ENCODE measurements at places on chromosomes 6 and 20.

DNA sequence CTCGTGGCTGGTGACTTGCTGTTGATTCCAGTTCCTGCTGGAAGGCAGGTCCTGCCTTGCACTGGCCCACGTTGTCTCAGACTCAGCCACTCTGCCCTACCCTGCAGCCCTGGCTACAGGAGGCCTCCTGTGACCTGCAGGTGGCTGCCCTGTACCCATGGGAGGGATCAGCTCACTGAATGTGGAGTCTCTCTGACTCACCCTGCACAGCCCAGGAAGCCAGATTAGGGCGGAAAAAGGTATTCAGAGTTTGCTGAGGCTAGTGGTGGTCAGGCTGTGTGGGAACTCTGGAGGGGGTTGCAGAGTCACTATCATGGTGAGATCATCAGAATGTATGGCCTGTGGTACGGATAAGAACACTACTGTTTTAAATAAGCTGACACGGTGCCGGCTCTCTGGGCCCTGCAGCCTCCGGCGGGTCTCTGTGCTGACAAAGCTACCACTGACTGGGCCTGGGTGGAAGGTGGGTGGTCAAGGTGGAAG lies 24.7 kb upstream of the PYGB start:
- DNase-seq = peak; percentile 19

GRCh38 chr6:83354747-83355146 lies 76.1 kb downstream of the ME1 start:
- no peak for DNase-seq

GRCh38 chr6:27767851-27768250 lies 144.3 kb downstream of the OR2B2 start:
- no peak for DNase-seq

GRCh38 chr6:81561731-81562130 lies 190.8 kb downstream of the TENT5A start:
- DNase-seq = no peak

- DNase-seq = no peak
These were observed 378.2 kb upstream of the SULF2 start for GRCh38 chr20:48163505-48163904.

GRCh38 chr6:17220040-17220910 lies 60.9 kb upstream of the RBM24 start:
- DNase-seq = no peak

DNA sequence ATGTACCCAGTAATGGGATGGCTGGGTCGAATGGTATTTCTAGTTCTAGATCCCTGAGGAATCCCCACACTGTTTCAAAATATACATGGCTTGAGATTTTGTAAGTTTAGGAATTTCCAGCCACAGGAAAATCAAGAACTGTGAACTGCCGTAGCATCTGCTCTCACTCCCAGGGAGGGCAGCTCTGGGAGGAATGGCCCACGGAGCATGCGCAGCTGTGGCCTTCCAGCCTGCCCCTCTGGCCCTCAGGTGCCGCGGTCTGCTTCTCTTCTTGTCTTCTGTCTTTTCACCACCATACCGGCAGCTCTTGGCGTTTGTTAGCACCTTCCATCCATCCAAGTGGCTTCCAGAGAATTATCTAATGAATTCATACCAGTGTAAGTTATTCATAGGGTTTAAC lies 19.9 kb upstream of the EXOC2 start:
- no peak for DNase-seq

- DNase-seq = no peak
These were observed 80.7 kb downstream of the ANKRD60 start for GRCh38 chr20:58147628-58148370.

GRCh38 chr6:90722648-90723047 lies 135.8 kb upstream of the MAP3K7 start:
- no peak for DNase-seq

DNA sequence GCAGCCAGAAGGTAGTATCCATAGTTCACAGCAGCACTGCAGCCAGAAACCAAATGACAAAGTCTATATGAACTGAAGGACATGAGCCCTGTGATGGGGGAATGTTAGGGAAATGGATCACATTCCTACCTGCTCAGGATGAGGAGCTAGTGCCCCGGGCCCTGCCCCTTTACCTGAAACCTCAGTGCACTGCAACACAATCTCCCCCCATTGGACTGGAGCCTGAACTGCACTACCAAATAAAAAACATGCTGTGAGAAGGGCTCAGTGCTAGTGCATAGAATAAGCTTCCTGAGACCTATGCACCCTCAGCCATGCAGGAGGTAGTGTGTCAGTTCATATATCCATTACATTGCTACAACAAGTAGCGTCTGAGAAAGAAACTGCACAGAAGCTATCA lies 477.8 kb downstream of the HACE1 start:
- no peak for DNase-seq

DNA sequence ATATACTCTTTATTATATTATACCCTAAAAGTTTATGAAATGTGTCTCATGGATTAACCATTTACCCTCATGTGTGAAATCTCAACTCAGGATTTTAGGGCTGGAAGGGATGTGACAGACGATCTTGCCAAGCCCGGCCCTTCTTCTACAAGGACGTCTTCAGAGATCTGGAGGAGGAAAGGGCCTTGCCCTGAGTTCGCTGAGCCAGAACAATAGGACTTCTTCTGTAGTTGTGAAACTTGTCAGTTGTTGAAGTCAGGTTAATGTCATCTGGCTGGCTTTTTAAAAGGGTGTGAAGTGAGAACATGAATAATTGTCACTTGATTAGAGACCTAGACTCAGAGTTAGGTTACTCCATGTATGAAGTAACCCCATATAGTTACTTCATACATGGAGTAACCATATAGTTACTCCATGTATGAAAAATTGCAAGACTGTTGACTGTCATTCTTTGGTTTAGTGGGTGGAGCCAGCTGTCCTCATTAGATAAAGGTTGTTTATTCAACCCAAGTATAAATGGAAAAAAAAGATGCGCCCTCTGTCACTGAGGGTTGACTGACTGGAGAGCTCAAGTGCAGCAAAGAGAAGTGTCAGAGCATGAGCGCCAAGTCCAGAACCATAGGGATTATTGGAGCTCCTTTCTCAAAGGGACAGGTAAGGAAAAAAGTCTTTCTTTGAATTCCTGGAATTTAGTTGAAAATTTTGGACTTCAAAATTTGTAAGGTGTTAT lies at the start of gene ARG1:
TSS of gene ARG1 (plus strand) at position 541 of the 730 bp plus-strand sequence. CDS start at position 598, 57 bp downstream.
- DNase-seq = no peak

DNA sequence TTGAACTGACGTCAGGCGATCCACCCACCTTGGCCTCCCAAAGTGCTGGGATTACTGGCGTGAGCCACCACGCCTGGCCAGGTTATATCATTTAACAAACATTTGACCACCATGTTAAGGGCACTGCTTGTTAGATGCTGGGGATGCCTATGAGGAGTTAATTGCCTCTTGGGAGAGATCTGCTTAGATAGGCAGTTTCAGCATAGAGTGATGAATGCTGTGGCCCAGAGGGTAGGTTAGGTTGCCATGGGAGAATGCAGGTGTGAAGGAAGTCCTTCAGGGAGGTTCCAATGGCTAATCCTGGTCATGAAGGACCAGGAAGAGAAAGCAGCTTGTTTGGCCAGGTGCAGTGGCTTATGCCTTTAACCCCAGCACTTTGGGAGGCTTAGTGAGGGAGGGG lies 17.0 kb downstream of the PHF20 start:
- no peak for DNase-seq

GRCh38 chr6:157438611-157439111 lies 57.7 kb downstream of the ZDHHC14 start:
- no peak for DNase-seq

- DNase-seq = no peak
These were observed 7.9 kb upstream of the SDCBP2 start for GRCh38 chr20:1336699-1337367.

DNA sequence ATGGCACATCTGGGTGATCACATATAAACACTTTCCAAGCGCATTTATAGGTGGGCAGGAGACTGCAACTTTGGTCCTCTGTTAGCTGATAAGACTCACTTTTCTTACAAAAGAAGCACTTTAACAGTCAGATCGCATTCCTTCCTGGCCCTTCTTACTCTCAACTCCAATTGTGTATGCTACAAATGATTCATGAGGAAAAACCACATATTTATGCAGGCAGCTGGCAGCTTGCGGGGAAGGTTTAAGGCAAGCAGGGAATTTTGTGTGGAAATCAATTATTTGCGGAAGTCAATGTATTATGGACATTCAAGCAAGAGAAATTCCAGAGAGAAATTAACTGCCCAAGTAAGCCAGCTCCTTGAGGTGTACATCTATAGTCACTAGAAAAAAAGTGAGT lies 194.0 kb downstream of the PKHD1 start:
- no peak for DNase-seq

DNA sequence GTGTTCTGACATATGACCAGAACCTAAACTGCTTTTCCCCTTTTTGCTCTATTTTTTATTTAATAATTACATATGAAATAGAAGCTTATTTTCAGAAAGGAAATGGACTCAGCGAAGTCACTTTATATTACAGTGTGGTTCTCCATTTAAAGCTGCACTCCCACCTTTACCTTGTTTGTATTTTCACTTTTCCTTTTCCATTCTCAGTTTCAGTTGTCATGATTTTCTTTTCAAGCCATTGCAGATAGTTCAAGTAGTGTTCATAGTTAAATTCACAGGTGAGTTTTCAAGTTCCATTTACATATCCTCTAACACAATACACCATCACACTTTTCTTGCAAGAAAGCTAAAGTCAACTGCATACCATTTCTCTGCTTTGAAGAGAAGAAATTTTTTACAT lies 400.2 kb downstream of the HACE1 start:
- no peak for DNase-seq
